ENCODE measurements at places on chromosomes 11 and 22. TPM values are rescaled to one million over a fixed set of nuclear protein-coding genes. Genes with fewer than 3 reads are reported as not detected.

- no peak for DNase-seq
Measured at GRCh38 chr11:9461760-9462134, 935 bp downstream of the ZNF143 start.

DNA sequence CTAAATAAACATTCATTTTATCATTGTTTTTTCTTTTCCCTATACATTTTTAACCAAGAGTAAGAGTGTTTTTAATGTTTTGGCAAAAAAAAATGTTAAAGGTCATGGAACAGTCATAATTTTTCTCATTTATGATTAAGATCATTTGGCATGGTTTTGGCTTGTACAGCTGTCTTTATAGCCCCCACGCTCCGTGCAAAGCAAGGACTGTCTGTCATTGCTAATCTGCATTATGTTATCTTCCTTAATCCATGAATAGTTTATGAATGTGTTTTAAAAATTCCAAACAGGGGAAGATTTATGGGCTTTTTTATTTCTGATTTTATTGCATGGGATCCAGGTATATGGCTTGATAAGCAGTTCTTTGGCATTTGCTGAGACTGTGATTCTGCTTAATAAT lies 28.1 kb downstream of the PGM2L1 start:
- no peak for DNase-seq

The CWC15 gene
- total RNA-seq, result 88.0 TPM

The STK33 gene
- total RNA-seq, result 17.3 TPM

The CHRM4 gene
- total RNA-seq, result 0.39 TPM

The MS4A7 gene
- total RNA-seq, result not detected
